Psoas muscle (tissue), 8 donors: ENCODE measurements at places on chromosomes 12 and 14. TPM values are rescaled to one million over a fixed set of nuclear protein-coding genes. Genes with fewer than 3 reads are reported as not detected.

- no peak for DNase-seq
These were observed 33.4 kb upstream of the DCN start for GRCh38 chr12:91215940-91216454.

INSM2 gene
- not detected for total RNA-seq

DNA sequence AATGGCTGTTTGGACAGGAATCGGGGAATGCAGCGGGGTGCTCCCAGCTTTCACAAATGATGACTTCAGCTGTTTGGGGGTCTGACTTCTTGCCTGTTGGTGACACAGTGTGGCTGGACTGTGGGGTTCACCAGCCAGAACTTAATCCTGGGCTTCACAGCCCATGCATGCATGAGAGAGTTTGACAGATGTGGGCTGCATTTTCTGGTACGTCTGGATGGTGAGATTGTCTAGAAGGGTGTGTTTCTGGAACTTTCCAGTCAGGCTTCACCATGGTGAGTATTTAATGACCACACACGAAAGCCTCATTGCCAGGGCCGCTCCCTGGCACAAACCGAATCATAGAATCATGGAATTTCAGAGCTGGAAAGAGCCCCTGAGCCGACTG is 29.6 kb downstream of the CHST11 start:
- DNase-seq = no peak

DNA sequence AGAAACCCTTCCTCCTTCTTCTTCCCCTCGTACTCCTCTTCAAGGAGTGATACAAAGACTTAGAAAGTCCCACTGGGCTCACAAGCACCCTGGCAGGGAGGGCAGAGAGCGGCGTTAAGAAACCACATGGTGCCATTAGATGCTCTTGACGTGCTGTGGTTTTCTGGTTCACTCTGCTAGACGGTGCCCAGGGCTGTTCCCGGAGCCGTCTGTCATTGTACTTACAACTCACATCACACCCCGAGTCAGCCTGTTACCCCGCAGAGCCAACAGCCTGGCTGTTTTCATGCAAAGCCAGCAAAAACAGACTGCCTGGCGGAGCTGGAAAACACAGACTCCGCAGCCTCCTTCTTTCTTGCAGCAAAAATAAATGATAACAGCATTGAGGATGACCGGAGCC is 232.6 kb upstream of the TBX3 start:
- no peak for DNase-seq

DNA sequence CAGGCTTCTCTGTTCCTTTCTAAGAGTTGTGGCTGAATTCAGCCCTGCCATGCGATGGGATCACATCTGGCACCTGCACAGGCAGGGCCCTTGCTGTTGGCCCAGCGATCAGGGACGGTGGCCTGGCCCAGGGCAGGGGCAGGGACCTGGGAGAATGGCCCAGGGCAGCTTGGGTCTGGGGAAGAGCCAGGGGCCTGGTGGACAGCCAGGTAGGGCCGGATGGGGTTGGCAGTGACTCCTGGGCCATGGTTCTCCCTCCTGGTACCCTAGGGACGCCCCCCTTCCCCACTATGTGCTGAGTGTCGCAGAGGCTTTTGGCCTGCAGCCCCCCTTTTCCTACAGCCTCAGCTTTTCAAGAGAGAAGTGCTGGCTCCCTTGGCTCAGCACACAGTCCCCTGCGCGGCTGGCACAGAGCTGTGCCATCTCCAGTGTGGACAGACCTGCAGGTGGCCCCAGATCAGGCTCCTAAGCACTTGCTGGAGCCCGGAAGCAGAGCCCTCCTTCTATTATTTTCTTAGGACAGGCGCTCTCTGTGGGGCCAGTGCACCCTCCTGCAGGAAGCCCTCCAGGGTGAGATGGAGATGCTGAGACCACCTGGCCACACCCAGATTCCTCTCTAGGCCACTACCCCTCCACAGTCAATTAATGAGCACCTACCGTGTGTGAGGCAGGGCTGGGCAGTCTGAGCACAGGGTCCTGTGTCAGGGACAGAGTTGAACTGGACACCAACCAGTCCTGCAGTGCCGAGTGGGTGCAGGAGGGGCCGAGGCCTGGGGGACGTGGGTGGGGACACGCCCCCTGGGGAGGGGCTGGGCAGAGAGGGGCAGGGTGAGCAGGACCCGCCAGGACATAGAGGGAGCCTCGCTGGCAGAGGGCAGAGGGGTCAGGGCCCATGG is 267.6 kb downstream of the ADGRD1 start:
- DNase-seq = no peak

DNA sequence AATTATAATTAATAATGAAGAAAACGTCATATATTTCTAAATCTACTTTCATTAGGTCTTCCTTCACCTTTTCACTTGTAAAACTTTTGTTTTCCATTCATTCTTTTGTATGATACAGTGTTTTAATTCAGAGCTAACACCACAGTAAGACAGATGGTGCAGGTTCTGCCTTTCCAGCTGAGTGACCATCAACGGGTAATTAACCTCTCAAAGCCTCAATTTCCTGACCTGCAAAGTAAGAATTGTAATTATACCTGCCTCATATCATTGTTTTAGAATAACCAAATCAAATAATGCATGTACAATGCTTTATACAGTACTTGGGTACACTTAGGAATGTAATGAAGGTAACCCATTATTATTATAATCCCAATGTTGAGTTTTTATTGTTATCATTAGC is 157.6 kb downstream of the FOXA1 start:
- DNase-seq = no peak
